ENCODE measurements at places on chromosomes 7 and 10.

DNA sequence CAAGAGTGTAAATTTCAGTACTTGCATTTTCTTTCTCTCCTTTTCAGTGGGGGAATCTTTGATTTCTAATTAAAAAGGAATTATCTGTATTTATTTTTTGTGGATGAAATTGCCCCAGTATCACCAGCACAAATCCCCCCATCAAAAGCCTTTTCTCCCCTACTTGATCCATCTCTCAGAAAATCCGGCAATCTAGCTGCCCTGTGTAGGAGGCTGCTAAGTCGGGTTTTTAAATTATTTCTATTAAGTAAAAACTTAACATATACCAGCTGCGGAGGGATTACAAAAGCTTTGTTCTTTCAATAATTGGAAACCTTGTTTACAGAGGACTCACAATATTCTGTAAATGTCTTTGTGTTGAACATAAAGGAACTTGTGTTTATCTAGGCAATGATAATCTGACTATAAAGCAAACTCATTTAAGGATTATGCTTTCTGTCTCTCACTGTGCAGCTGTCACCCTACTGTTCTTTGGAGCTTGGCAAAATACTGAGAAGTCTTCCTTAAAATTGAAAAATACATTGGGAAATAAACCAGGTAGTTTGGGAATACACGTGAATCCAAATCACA, 177.4 kb upstream of the PRR15 start:
- no peak for DNase-seq

- DNase-seq, result no peak
These were observed 59.8 kb upstream of the CHST15 start for GRCh38 chr10:124153023-124153826.

- no peak for DNase-seq
These were observed 51.1 kb downstream of the COL17A1 start for GRCh38 chr10:104034401-104035193.

DNA sequence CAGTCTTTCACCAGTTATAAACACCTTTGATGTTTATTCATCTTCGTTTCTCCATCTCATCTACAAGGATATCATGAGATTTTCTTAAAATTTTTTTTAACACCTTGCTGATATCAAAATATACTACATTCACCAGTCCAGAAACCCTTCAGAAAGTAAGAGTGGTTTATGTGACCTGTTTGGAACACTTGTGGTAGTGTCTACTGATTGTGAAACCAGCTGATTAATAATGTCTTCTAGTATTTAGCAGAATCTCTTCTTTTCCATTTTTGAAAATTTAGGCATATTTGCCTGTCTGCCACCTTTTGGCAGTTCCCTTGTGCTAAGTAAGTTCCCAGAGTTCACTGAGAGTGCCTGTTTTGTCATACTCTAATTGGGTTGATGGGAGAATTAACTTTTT, 18.5 kb downstream of the DLD start:
- no peak for DNase-seq

DNA sequence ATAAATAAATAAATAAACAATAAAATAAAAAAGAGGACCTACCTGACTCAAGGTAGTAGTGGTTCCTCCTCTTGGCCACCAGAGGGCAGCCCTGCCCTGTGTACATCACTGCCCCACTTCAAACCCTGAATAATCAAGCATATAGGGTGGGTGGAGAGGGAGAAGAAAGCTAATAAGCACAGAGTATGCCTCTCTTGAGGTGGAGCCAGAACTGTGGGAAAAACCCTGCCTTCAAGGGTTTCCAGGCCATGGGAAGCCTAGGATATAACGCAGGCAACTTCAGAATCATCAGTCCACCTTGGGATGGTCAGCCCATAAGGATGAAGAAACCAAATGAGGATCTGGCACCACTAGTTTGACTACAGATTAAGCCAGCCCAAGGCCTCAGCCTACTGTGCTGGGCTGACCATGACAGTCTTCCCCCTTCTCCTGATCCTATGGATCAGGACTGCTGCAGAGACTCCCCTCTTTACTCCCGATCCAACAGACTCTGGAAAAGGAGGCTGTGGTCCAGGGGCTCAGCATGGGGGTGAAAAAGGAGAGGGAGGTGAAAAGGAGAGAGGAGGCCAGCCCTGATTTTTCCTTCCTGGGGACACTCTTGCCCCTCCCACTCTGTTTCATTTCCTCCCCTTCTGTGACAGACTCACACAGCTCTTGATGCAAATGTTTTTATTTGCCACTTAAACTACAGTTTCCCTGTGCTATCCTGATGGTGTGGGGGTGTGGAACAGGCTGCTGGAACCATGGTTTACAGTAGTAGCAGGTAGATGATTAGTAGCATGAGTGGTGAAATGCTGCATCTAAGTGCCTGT, 10.1 kb downstream of the AVPI1 start:
- peak; percentile 45 for DNase-seq

GRCh38 chr7:27872356-27873275, 132.7 kb downstream of the TAX1BP1 start:
- DNase-seq, result no peak

DNA sequence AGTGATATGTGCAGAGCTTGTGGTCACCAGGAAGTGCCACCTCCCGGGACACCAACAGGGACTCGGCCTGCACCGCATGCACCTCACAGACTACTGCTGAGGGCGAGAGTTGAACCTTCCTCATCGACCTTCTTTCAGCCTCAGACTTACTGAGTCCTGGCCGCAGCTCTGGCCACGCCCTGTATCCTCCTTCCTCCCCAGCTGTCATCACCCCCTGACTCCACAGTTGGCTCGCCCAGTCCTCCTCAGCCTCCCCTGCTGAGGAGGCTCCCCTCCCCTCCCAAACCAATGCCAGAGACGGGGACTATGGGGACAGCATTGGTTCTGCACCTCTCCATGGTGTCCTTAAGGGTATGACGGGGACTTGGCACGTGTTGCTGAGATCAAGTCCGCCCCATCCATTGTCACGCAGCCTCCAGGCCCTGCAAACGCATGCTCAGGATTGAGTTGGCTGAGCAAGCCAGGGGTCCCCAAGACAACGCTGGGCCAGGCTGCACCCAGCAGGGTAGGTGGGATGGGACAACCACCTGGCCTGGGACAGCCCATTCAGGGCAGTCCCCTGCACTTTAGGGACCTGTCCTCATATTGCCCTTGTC, 49.0 kb downstream of the YKT6 start:
- DNase-seq, result no peak

GRCh38 chr10:132186488-132187429, at the start of gene DPYSL4:
Gene DPYSL4, plus strand, starts transcription at chr10:132186948. Its CDS starts 116 bp downstream, at chr10:132187064.
- no peak for DNase-seq

- no peak for DNase-seq
These were observed 352.2 kb downstream of the TFEC start for GRCh38 chr7:115678086-115678982.

DNA sequence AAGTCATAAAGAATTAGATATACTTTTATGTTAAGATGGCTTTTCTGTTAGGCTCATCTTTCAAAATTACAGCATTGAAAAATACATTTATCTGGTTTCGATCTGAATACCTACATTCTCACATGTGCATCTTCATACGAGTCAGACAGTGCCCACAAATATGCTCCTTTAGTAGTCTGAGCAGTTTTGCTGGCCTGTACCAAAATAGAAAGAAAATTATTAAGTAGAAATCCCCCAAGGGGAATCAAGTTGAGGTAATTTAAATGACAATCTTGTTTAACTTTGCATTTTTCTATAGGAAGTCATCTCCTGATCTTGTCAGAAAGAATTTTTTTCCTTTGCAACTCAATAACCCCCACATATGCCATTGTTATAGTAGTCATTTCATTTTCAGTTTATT, 287.4 kb upstream of the SEMA3D start:
- DNase-seq, result no peak

GRCh38 chr7:47420122-47420780, 161.7 kb downstream of the TNS3 start:
- no peak for DNase-seq

DNA sequence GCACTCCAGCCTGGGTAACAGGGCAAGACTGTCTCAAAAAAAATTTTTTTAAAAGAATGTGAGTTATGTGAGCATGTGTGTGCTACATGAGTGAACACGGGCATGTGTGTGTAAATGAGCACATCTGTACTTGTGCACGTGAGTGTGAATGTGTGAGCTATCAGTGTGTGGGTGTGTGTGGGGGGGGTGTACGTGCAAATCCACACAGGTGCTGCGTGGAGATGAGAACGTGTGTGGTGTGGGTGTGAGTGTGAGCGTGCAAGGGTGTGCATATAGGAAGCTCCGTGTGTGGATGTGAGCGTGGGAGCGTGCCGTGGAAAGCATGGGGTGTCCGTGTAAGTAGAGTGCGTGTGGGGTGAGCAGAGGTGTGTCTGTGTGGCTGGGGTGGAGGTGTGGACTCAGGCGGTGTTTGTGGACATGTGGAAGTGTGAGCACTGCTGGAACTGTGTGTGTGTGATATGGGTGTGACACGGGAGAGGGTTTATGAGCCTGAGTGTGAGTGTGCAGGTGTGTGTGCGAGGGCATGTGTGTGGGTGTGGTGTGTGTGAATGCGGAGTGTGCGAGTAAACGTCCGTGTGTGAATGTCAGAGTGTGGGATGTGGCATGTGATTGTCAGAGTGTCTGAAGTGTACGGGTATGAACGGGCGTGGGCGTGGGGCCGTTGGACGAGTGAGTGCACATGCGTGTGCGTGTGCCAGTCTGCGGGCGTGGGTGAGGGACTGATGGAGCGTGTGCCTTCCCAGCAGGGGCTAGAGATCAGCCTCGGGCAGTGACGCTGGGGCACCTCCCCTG, 45.9 kb upstream of the TNRC18 start:
- no peak for DNase-seq

GRCh38 chr10:49303711-49304110, 4.7 kb downstream of the C10orf71 start:
- DNase-seq, result no peak

DNA sequence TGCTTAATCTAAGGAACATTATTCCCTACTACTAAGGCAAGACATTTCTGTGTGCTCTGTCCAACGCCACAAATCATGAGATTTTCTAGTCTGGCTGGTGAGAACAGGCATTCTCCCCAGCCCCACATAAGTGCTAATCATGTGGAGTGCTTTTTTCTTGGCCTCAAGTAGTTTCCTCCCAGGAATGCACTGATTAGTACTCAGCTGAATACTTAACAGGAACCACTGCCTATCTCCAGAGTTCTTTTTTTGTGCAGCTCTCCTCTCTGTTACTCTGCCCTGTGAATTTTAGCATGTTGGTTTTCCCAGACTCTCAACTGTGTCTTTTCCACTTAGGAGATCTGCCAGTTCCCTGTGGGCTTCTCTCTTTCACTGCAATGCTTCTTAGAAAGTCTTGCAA, 1098.5 kb upstream of the LRRTM3 start:
- no peak for DNase-seq

- DNase-seq, result no peak
These were observed 350.0 kb downstream of the CRPPA start for GRCh38 chr7:16071246-16071857.

DNA sequence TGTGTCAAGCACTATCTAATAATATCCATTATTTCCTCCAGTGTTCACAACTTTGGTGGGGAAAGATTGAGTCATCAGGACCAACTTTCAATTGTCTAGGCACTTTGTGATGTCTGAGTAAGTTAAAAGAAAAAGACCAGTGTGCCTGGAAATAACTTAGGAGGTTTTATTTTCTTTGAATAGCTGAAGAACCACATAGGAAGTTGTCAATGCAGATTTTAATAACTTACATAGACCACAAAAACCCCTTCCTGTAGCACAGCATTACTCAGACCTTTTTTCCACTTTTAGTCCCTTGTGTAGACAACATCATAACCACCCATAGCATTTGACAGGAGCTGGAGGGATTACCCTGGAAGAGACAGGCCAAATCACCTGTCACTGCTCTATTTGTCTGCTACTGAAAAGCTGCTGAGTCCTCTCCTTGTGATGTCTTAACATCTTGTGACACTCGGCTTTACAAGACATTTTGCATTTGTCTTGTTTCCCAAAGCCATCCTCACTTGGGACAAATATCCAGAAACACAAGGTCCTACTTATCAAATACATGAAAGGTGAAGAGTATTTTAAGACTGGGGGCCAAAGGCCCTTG, 241.5 kb upstream of the PTER start:
- no peak for DNase-seq

DNA sequence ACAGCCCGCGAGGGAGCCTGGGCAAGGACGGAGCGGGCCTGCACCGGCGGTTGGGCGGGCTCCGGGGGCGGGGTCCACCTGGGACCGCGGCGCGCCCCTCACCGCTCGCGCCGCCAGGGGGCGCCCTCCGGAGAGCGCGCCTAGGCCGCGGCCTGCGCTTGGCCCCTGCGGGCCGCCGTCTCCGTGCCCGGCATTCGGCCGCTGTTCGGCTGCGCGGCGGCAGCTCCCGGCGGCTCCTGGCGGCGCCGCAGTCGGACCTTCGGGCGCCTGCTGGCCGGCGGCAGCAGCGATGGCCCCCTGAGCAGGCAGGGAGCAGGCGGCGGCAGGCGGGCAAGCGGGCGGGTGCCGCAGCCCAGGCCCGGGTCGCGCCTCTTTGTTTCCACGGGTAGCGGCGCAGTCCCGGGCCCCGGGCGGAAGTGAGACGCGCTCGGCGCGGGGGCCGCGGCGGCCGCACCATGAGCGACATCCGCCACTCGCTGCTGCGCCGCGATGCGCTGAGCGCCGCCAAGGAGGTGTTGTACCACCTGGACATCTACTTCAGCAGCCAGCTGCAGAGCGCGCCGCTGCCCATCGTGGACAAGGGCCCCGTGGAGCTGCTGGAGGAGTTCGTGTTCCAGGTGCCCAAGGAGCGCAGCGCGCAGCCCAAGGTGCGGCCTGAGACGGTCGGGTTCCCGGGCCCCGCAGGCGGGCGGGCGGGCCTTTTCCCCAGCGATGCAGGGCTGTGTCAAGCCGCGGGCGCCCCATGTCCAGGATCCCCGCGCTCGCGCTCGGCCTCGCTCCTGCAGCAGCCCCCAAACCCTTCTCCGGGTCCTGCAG, at the start of gene INTS15:
TSS of gene INTS15 (plus strand) at position 193 of the 816 bp plus-strand sequence. CDS start at position 456, 263 bp downstream.
- DNase-seq, result peak; percentile 84

- no peak for DNase-seq
These were observed 122.8 kb upstream of the GDF10 start for GRCh38 chr10:47176903-47177868.

DNA sequence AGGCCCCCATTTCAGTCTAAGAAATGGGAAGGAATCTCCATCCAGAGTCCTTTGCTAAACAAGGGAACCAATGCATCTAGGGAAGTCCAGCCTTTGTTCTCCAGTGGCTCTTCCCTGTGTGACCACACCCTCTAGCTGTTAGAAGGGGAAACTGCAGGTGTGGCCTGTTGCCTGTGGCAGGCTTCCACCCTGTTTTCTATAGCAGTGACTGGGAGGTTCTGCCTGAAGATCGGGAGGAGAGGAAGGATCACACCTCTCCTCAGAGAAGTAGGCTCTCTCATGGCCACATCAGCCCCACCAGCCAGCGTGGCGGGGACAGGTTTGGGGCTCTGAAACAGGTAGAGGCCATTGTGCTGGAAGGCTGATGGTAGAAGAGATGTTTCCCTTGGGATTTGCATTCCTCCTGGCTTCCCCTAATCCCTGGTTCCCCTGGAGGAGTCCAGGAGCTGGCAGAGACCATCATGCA, 47.7 kb upstream of the TRIM8 start:
- DNase-seq, result peak; percentile 5

Data from stimulated activated CD4-positive, alpha-beta T cell treated with anti-CD3 and anti-CD28 coated beads, Interleukin-4, amount 100 ng/mL, for 4 hours (primary cell).